HEK293T (cell line): ENCODE measurements at places on chromosomes 2 and 18.

- DNase-seq: no peak
Measured at GRCh38 chr2:191243154-191243553, 2.0 kb upstream of the MYO1B start.

DNA sequence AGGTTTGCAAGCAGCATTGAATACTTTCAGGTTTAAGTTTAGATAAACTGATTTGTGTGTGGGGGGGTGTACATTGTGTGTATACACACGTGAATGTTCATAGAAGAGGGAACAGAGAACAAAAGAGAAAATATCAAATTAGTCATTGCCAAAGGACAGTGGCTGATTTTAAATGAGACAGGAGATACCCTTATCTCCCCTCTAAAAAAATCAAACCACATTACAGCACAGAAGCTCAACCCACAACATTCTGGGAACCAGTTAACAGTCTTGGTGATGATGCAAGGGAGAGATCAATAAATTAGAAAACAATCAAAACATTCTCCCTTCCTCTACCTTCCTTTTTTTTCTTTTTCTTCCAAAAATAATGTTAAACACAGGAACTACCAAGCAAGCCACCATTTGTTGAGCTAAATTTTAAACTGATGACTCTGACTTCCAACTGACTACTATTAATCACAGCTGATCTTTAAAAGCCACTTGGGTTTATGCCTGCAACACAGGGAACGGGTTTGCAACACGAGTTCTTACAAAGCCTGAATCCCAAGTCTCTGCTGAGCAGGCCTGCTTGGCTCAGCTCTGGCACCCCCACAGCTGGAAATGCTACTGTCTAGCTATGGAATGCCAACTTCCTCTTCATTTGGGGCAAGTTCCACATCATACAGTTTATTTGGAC, 119.2 kb upstream of the ACVR1C start:
- DNase-seq: no peak

DNA sequence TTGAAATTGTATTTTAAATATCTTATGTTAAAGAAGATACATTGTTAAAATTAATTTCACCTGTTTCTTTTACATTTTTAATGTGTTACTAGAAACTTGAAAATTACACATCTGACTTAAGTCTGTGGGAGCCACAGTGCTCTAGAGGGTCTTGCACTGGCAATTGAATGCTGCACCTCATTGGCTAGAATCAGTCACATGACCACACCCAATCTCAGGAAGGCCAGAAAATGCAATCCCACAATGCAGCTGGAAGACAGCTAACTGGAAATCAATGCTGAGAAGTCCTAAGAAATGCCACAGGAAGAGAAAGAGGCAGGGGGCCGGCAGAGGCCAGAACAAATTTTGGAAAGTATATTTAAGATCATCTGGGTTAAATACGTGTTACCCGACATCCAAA, 189.2 kb upstream of the POU3F3 start:
- DNase-seq: no peak

DNA sequence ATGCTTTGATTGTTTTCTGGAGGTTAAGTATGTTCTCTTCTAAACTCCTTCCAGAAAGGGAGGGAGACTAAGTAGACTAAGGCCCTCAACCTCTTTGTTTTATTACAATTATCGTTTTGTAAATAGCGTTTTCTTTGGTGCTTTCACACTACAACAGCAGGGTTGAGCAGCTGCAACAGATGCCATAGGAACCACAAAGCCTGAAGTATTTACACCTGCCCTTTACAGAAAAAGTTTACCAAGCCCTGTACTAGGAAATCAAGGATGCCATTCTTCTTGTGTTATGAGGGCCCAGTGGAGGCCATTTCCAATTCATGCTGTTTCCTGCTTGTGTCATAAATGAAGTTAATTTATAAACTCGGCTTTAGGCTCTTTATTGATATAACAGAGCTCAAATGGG, 914.8 kb downstream of the DCDC2C start:
- no peak for DNase-seq
